ENCODE measurements at places on chromosomes 11 and 22.

DNA sequence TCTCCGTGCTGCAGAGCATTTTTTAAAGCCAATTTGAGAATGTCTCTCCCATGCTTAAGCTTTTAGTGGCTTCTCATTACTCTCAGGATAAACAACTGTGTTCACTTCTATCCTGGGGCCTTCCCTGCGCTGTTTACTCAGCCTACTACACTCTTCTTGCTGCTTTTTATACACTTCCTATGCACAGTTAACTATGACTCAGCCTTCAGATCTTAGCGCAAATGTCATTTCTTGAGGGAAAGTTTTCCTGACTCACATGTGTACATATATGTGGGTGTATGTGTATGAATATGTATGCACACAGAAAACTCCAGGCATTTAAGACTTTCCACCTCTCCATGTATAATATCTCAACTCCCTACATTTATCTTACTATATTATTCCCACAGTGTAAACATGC, 9.8 kb downstream of the THAP12 start:
- DNase-seq, result peak; percentile 50

DNA sequence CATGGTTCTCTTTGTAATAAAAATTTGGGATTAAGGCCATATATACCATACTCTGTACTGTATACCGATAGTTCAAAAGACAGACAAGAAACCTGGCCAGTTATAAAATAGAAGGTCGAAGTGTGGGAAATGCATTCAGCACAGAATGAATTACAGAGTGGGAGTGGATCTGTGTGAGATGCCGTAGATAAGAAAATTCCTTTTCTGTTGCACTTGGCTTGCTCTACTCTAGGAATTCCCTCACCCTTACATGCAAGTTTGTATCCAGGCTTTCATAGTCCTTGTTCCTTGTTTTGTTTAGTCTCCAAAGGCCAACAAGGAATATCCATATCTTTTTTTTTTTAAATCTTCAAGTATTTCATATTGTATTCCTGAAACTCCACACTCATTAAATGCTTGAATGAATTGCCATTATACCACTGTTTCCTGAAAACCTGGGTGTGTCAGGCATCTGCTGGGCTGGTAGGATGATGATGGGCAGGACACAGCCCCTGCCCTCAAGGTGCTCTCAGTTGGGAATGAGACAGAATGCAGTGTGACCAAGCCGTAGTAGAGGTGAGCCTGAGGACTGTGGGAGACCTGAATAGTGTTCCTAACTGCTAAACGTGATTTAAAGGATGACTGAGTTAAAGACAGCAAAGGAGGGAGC, 53.5 kb downstream of the TEAD1 start:
- peak; percentile 78 for DNase-seq

DNA sequence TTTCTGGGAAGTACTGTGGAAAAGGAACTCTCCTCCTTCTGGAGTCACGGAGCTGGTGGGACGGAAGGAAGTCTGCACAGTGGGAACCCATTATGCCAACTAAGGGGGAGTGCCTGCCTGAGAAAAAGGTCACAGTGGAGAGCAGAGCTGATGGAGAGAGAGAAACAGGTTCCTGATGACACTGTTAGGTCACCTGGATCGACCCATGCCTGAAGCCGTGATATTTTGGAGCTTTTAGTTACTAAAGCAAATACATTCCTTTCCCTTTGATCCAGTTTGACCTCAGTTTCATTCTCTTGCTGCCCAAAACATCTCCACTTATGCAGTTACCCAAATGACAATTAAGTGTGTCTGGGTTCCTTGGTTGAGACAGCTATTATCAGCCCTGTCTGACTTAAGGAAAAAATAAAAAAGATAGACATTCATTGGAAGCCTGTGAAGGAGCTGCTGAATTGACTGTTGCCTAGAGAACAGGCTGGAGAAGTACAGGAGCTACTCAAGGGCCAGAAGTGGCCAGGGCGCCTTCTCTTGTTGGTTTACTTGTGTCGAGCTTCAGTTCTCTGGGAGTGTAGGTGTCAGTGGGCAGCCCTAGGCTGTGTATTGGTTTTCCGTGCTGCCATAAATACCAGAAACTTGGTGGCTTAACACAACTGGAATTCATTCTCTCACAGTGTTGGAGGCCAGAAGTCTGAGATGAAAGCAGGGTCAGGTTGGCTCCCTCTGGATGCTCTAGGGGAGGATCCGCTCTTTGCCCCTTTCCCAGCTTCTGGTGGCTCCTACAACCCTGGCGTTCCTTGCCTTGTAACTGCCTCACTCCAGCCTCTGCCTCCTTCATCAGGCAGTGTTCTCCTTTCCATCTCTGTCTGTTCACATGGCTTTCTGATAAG, 13.6 kb downstream of the MRGPRD start:
- DNase-seq, result no peak

DNA sequence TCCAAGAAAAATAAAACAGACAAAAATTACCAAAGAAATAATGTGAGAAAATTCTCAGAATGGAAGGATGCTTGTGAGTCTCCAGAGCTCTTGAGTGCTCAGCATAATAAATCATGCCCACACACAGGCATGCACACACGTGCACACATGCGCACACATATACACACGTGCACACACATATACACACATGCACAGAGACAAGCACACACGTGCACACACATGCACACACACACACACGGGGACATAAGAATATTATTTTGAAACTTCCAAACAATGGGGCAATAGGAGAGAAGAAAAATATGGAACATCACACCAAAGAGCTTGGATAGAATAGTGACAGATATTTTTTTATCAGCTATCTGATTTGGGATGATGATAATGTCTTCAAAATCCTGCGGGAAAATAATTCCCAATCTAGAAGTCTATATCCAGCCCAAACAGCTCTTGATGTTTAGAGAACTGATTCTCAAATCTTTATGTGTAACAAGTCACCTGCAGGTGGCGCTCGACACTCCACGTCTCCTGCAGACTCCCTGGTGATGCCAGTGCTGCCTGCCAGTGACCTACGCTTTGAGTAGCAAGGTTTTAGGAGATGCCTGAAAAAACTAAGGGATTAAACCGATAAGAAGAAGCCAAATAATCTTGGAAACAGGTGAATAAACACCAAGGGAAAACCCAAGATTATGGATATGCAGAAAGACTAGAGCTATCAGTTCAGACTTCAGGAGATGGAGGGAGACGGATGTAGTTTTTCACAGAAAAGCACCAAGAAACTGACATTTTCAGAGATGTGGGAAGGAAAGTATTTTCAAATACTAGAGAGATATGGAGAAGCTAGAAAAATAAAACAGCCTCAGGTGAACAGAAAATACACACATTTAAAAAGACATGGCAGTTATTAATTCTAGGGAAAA, 743.6 kb downstream of the ETS1 start:
- DNase-seq, result peak; percentile 47

DNA sequence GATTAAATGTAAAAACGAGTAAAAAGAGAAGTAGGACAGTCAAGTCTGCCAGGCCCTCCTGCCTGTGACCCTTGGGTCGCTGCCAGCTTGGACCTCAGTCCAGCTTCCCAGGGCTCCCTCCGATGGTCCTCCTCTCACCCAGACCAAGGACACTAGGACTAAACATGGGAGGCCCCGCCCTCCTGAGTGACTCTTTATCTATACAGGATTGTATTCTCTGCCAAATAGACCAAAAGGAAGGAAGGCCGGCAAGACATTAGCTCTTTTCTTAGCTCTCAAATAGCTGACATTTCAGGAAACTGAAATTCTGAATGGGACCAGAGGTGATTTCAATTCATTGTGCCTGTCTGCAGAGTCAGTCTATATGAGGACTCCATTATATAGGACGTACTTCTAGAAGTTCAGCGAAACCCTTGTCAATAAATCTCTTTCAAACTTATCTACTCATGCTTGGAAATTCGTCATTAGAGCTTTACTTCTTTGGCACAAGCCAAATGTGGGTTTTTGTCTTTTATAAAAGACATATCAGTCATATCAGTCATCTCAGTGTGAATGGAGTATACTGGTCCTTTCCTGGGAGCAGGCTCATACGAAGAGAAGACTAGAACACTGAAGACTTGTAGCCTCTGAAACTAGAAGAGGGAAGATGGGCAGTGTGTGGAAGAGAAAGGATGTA, 28.5 kb downstream of the ADORA2A start:
- DNase-seq, result no peak
